ENCODE measurements at places on chromosomes 6 and 20.

DNA sequence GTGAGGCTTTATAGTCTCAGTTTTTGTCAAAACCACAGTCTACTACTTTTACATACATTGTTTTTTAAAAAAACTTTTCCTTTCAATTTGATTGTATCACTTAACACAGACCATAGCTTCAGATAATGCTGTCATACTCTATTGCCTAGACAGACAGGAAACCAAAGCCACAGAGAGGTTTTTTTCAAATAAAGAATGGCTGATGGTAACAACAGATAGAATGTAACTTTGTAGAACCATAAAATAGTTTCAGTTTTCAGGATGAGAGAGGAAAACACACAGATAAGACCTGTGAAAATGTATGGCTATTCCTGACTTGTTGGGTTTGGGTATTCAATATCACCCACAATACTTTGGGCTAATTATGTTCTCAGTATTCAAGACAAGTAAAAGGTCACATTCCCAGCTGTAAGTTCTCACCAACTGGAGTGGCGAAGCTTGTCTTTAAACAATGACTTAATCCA lies 94.0 kb downstream of the ADGRG6 start:
- no peak for DNase-seq

DNA sequence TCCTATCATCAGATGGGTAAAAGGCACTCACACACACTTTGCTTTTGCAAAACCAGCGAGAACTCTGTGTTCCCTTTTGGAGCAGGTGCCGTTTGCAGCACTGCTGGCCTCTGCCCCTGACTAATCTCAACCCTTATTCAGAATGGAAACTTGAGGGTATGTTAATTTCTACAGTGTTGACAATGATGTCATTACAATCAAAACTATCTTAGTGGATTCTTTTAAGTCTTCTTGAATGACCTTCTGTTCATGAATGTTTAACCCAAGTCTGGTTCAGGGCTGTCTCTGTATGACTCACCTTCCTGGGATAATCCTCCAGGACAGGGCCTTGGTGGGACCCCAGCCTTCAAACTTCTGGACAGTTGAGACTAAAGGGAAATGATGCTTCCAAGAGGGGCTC lies 197.9 kb downstream of the CDH4 start:
- no peak for DNase-seq

DNA sequence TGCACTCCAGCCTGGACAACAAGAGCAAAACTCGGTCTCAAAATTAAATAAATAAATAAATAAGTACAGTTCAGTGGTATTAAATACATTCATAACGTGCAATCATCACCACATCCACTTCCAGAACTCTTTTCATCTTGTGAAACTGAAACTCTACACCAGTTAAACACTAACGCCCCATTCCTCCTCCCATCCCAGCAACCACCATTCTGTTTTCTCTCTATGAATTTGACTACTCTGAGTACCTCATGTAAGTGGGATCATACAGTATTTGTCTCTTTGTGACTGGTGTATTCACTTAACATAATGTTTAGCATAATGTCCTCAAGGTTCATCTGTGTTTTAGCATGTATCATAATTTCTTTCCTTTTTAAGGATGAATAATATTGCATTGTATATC lies 29.1 kb upstream of the SCML4 start:
- no peak for DNase-seq

GRCh38 chr6:136736281-136736960 lies 55.9 kb downstream of the MAP3K5 start:
- no peak for DNase-seq

GRCh38 chr6:50135968-50136367 lies 86.2 kb upstream of the DEFB112 start:
- DNase-seq = no peak

GRCh38 chr6:15079288-15079817 lies 166.5 kb upstream of the JARID2 start:
- no peak for DNase-seq

DNA sequence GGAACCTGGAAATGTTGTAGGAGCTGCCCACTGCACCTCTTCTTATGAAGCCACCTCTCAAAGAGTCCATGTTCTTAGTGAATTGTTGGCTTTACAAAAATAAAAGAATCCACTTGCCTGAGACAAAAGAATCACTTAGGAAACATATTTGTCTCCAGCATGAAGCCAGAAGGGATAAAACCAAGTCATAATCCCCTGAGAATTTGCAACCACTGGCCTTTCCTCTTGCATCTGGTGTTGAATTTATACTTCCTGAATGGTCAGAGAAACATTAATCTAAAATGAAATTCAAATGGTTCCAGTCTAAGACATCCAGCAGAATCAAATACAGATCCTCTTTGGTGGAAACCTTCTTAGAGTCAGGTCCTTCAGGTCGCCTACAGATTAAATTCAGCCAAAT lies 192.5 kb upstream of the ECI2 start:
- no peak for DNase-seq

- DNase-seq = no peak
These were observed 309.8 kb downstream of the HIVEP2 start for GRCh38 chr6:142635130-142635529.

- no peak for DNase-seq
These were observed 257.6 kb downstream of the ANKRD60 start for GRCh38 chr20:57970856-57971255.

DNA sequence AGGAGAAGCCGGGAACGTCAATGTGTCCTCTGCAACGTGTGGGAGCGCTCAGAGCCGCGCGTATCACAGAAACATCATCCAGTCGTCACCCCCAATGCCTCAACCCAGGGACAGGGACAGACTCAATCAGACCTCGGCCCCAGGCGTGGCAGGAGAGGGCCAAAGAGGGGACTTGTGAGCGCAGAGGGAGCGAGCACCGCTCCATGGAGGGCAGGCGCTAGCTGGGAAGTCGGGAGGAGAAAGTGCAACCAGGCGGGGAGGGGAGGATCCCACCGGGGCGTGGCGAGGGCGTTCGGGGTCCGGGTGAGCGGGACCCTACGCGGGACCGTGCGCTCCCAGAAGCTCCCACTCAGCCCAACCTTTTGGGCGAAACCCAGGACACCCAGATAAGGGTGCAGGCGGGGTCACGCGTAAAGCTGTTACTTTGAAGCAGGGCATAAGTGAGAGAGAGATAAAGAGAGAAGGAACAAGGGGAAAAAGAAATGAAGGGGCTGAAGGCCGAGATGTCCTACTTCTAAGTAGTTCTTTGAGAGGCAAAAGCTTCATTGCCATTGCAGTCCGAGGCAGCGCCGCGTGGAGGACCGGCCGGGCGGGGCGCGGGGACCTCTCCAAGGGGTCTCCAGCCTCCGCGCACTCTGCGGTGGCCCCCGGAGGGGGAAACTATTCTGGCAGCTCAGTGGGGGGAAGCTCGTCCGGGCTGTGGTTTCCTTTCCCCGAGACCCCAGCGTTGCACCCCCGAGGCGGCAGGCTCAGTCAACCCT lies 862 bp upstream of the SOBP start:
- peak; percentile 41 for DNase-seq

- peak; percentile 43 for DNase-seq
These were observed 44.7 kb downstream of the MCUR1 start for GRCh38 chr6:13769655-13770053.

- DNase-seq = no peak
These were observed 51.9 kb upstream of the GLP1R start for GRCh38 chr6:38996676-38997075.

GRCh38 chr6:82182756-82183155 lies 64.8 kb downstream of the IBTK start:
- DNase-seq = no peak

DNA sequence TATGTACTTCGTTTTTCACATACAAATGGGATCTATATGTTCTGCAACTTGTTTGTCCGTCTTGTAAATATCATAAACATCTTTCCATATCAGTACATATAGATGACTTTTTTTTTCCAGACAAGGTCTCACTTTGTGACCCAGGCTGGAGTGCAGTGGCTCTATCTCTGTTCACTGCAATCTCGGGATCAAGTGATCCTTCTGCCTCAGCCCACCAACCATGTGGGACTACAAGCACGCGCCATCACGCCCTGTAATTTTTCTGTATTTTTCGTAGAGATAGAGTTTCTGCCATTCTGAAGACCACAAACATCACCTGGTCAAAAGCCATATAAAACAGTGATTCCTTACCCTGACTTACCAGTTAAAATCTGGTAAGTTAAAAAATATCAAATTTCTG lies 37.7 kb upstream of the SYNCRIP start:
- DNase-seq = no peak

DNA sequence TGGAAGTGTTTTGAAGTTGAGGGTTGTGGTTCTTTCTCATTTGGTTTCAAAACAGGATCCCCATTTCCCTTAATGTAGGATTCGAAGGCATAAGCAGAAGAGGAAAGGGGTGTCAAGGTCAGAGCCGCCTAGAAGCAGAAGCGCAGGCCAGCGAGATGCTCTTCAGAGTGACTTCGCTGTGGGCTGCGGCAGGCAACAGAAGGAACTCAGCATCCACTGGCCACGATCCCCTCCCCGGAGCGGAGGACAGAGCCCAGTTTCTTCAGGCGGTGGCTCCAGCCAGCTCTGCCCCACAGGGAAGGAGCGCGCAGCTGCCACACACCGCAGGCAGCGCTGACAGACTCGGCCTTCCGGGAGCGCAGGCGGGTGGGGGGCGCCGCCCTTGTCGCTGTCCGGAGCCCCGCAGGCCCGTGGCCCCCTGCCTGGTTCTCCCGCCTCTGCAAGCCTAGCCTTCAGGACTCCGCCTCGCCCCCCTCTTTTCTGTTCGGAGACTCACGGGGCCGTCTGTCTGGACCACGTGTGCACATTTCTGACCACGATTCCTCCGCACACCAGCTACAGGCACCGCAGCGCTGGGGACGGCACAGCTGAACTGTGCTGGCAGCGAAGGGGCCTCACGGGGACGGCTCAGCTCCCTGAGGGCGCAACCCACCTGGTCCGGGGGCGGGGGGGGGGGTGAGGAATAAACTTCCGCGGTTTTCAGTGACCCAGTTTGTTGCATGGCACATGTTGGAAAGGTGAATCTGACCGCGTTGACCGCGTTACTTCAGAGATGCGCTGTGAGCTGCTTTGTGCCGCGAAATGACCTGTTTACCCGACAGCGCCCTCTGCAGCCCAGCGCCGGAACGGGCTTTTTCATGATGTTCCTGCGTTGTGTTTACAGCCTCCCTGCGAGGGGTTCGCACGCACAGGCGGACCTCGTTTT lies 26.1 kb downstream of the TTLL2 start:
- DNase-seq = peak; percentile 95

DNA sequence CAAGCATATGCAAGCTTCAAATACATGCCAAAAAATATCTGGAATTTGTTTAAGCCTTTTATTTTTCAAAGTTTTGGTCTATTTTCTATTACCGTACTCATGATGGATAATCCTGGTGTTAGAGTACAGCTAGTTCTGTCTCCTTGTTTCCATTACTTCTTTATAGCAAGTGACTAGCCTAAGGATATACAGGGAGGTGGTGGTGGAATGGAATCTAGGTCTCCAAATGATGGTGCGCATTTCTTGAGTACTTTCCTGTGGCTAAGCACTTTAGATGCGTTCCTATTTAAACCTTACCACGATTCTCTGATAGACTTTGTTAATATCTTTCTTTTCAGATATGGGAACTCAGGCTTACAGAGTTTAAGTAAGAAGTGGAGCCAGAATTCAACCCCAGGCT lies 3.5 kb downstream of the SLC16A10 start:
- DNase-seq = no peak

DNA sequence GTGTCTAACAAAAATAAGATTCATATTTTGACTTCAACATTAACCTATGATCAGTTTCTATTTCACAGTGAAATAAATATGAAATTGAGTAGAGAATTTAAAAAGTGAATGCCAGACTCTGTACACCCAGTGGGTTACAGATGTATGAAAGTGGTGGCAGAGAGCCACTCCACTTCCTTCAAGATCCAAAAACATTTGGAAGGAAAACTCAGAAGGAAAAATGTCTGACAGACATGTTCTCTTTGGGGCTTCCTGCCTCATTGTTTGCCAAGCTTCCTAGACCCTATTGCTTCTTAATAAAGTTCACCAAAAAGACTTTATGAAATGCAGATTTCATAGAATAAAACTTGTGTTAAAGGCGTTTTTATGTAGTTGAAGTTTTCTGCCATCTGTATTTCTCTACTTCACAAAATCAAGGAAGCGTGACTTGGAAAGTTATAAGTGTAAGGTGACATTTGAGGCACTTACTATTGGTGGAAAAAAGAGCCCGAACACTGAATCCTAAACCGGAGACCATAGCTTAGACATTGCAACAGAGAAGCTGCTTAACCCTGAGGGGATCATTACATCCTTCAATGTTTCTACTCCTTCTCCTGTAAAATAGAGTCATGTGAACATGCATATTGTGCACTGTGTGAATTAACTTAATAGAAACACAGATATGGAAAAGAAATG lies 12.8 kb downstream of the HMGCLL1 start:
- DNase-seq = no peak

DNA sequence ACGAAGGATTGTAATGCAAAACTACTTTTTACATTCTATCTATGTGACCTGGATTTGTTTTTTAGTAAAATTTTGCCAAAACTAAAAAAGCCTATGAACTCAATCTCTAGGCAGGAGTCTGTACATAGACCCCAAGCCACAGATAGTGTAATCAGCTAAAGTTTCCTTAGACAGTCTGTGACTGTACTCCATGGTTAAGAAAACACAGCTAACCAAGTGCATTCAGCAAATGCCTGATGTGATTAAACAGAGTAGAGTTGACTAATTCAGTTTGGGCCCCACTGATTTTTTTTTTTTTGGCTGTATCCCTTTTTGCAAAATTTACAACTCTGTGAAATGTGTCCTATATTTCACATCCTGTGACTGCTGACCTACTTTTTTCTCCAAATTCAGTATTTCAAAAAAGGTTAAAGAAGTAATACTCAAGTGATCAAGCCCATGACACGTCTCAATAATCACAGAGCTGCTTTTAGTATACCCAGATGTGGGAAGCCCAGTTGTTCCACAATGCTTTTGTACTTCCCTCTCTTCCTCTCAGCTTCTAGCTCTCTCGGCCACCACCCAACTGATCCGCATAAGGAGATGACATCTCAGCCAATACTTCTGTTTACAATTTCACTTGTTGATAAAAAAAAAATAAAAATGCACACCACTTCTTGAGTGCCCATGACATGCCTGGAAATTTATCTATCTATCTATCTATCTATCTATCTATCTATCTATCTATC lies 108.8 kb upstream of the TBX18 start:
- DNase-seq = no peak

DNA sequence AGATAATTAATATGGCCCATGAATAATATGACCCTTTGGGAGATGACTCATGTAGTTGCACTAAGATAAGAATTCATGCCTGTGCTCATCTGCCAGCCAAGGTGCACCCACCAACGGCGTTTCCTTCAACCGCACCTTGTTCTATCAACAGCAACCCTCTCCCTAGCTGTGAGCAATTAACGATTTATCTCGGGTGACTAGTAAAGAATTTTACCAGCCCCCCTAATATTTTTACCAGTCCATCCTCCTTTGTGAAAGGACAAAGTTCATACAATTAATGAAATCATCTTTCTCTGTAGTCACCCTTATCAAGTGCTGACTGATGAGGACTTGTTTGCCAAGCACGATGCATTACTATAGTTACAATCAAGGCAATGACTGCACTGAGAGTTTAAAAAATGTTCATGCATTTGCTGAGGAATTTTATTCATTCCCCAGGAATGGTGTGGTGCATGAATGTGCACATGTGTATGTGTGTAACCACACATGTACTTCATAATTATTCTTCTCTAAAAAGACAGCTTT lies 118.7 kb downstream of the SMOC2 start:
- no peak for DNase-seq

- no peak for DNase-seq
These were observed 459.1 kb upstream of the JAG1 start for GRCh38 chr20:11132819-11133415.

Measured in activated T-cell treated with anti-CD3 and anti-CD28 coated beads, Interleukin-2, amount 50 U/mL, for 48 hours (primary cell).